NCI-H524 treated with DMSO at 0.1 percent for 48 hours (cell line): ENCODE measurements at places on chromosomes 13 and 19.
A peak's percentile ranks its signal among the peaks of the same experiment; 100 is the strongest.

- no peak for DNase-seq
Observed at GRCh38 chr19:55115446-55116065, 1.9 kb downstream of the PPP1R12C start.

GRCh38 chr13:47845981-47846380, 155.1 kb downstream of the SUCLA2 start:
- no peak for DNase-seq

DNA sequence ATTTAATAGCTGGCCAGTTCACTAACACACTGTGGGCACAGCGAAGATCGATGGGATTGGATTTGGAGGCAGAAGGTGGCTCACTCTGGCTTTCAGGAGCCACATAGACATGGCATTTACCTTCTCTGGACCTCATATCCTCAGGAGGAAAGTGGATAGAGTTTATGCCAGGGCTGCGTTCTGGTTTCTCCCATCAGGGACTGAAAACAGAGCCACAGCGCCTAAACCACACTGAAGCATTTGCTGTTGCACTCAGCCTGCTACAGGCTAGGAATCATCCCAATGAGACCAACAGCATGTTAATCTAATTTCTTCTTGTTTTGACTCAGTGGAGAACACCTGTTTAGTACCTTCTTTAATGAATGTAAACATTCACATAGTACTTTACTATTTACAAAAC, 1.6 kb downstream of the CYSLTR2 start:
- DNase-seq = no peak

- no peak for DNase-seq
Observed at GRCh38 chr19:30710721-30711120, 338.5 kb downstream of the ZNF536 start.

GRCh38 chr13:94063096-94063495, 416.4 kb downstream of the DCT start:
- DNase-seq = no peak

DNA sequence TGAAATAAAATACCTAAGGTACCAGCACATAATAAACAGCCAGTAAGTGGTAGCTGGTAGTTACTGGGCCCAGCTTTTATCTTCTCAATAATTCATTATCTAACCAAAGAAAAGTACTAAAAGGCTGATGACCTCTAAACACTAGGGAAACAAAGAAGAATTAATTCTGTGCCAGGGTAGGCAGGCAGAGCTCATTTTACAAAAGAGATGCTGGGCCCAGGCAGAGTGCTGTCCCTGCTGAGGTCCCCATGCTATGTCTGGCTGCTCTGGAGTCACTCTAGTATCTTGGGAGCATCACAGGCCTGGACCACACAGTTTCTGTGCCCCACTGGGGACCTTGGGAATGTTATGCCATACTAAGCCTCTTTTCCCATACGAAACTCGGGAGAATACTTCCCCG, 18.2 kb downstream of the ZNF507 start:
- DNase-seq = no peak

- DNase-seq = no peak
Observed at GRCh38 chr13:98225036-98225940, 48.2 kb upstream of the RNF113B start.

GRCh38 chr13:22061806-22062391, 391.0 kb downstream of the FGF9 start:
- DNase-seq = no peak

GRCh38 chr13:39603424-39603947, 493 bp upstream of the LHFPL6 start:
- DNase-seq = no peak

GRCh38 chr13:49183672-49184325, 36.3 kb upstream of the MLNR start:
- no peak for DNase-seq

GRCh38 chr13:48508011-48508410, 24.9 kb downstream of the RCBTB2 start:
- no peak for DNase-seq

GRCh38 chr19:6032381-6032780, 54.4 kb upstream of the RANBP3 start:
- DNase-seq = no peak

GRCh38 chr13:57627663-57628062, 3.9 kb upstream of the PCDH17 start:
- DNase-seq = peak; percentile 16

DNA sequence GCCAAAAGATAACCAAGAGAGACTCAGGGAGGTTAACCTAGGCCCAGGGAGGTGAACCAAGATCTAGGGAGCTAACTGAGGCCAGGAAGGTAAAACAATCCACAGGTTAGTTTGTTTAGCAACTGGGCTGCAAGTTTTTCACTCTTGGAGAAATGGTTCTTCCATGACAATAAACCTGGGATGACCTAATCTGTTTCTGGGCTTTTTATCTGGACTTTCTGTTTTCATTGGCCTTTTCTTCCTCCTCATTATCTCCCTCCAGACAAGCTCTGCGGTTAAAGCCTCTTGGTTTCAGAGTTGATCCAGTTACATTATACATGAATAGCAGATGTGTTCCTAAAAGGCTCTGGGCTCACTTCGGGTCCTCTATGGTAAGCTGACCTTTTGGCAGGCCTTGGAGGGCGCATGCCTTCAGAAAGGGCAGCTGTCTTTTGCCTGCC, 44.2 kb downstream of the PCDH8 start:
- DNase-seq = no peak

DNA sequence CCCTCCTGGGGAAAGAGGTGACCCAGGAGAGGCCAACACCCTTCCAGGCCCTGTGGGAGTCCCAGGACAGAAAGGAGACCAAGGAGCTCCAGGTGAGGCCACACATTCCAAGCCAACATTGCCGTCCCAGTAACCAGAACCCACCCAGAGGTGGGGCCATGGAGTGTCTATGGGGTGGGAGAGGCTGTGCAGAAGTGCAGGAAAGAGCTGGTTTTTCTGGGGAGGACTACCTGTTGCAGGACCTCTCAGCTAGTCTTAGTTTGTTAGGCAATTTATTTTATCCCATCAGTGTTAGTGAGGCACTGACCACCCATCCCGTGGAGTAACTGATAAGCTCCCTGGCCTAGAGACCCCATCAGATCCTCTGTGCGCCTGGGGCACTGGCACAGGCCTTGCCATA, 66.1 kb downstream of the RAB20 start:
- no peak for DNase-seq

DNA sequence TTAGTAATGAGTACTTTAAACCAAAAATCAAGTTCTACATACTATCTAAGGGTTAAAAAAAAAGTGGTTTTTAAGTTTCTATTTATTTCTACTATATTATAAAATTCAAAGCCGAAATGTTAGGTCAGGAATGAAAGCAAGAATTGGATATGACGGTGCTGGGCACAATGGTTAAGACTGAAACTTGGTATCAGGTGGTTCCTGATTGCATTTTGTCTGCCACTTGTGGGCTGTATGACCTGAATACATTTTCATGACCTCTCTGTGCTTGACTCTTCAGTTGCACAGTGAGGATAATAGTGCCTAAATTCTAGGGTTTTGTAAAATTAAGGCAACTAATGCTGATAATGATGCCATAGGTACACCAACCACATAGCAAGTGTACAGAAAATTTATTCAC, 22.3 kb upstream of the ZNF675 start:
- no peak for DNase-seq

- DNase-seq = peak; percentile 13
Observed at GRCh38 chr13:101514695-101515275, 62.3 kb downstream of the ITGBL1 start.

GRCh38 chr19:31511696-31512095, 162.5 kb upstream of the TSHZ3 start:
- no peak for DNase-seq

DNA sequence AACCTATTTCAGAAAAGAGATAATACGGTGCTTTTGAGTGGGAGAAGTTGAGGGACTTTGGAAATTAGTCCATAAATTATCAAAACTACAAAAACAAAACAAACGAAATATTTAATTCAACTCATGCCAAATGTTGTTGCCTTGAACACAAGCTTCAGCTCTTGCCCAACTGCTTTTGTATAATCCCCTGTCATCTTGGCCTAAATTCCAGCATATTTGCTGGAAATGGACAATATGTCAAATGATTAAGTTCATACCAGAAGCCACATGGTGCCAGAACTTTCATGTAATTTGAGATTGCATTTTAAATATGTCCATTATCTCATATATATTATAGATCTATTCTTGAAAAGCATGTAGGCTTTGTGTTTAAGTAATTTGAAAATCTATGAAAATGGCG, 373.7 kb upstream of the SLITRK6 start:
- no peak for DNase-seq

GRCh38 chr13:79943346-79944023, 397.4 kb downstream of the SPRY2 start:
- no peak for DNase-seq

- no peak for DNase-seq
Observed at GRCh38 chr19:22622901-22623840, 11.0 kb upstream of the ZNF492 start.

DNA sequence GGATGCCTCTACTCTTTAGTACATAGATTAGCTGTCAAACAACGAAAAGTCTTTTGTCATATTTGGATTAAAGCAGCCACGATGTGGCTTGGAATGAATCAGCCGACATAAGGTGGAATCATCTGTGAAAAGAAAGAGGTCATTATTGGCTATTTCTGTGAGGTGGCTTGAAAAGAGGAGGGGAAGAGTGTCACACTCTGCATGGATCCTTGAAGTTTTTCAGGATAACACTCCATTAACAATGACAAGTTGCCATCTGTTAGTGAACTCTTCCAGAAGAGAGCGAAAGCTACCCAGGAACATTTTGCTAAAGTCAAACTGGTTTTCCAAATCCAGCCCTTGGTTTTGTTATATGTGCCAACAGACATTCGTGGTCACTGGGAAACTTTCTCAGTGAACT, 1604.8 kb downstream of the OLFM4 start:
- DNase-seq = peak; percentile 74

- DNase-seq = no peak
Observed at GRCh38 chr13:111844682-111845081, 222.3 kb upstream of the SOX1 start.

DNA sequence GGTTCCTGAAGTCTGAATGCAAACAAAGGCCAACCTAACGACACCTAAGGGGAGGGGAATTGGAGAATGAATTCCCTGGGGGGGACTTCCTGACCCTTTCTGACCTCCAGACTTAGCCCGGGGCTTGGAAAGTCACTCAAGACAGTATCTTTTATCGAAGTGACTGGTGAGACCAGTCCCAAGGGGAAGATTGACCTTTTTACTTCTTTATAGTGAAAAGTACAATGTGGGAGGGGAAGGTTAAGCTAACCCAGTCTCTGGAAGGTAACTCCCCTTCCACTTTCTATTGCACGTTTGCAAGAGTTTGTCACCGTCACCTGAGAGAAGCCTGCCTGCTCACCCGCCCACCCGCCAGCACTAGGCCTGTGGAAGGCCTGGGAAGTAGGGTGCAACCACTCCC, 111.9 kb downstream of the EFNB2 start:
- DNase-seq = no peak

DNA sequence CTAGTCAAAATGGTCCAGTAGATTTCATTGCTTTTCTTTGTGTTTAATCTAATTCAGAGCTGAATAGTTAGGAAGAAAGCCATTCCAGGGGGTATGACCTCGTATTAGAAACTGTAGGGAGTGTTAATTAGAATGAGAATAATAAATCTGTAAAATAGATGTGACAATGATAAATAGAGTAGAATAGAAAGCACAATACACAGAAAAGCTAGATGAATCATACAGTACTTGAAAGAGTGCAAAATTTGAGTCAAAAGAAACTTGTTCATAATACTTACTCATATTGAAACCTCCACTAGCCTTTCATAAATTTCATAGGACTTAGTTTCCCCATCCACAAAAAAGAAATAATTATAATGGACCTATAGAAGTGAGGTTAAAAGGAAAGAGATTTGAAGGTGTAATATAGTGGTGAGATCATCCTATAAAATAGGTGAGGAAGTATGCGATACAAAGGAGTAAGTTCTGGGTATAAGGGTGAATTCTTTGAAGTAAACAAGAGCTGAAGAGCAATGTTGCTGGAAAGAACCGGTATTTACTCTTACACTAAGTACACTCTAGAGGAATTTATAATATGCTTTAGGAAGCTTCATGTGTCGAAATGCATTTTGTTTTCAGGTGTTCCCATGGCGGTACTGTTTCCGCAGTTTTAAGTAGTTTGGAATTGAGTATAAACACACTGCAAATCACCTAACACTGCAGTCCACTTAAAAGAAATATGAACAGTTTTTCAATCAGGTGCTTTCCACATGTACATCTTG, 21.9 kb downstream of the PCDH17 start:
- DNase-seq = no peak

DNA sequence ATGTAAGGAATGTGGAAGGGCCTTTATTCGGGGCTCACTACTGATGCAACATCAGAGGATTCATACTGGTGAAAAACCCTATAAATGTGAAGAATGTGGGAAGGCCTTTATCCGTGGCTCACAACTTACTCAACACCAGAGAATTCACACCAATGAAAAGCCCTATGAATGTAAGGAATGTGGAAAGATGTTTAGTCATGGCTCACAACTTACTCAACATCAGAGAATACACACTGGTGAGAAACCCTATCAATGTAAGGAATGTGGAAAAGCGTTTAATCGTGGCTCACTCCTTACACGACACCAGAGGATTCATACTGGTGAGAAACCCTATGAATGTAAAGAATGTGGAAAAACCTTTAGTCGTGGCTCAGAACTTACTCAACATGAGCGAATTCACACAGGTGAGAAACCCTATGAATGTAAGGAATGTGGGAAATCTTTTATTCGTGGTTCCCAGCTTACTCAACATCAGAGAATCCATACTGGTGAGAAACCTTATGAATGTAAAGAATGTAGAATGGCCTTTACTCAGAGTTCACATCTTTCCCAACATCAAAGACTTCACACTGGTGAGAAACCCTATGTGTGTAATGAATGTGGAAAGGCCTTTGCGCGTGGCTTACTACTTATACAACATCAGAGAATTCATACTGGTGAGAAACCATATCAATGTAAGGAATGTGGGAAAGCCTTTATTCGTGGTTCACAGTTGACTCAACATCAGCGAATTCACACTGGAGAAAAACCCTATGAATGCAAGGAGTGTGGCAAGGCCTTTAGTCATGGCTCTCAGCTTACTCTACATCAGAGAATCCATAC, 44.3 kb downstream of the ZNF585A start:
- DNase-seq = no peak

- no peak for DNase-seq
Observed at GRCh38 chr19:17458970-17459369, 1.8 kb downstream of the NXNL1 start.

DNA sequence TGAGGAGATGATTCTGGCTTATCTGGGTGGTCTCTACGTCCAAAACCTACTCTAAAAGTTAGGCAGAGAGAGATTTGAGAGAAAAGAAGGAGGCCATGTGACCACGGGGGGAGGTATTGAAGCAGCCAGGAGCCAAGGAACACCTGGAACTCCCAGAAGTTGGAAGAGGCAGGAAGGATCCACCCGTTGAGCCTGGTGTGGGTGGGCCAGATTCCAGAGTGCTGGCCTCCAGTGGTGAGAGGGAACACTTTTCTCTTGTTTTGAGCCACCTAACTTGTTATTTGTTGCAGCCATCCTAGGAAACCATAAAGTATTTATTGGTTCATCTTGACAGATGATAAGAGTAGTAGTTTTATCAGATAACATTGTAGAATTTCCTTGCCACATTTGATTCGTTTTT, 396.9 kb downstream of the MYO16 start:
- no peak for DNase-seq
